Stimulated activated CD8-positive, alpha-beta memory T cell treated with anti-CD3 and anti-CD28 coated beads, Interleukin-4, amount 100 ng/mL, for 24 hours (primary cell): ENCODE measurements at places on chromosomes 6 and 20.

DNA sequence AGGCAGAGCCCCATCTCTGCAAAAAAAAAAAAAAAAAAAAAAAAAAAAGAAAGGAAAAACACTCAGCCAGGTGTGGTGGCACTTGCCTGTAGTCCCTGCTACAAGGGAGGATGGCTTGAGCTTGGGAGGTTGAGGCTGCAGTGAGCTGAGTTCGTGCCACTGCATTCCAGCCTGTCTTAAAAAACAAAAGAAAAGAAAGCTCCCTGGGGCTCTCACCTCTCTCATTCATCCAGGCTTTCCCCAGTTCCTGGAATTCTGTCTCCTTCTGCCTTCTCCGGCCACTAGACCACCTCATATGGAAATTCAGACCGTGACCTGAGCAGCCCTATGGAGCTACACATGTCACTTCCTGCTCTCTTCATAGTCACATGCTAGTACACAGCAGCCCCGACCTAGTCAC is 101.1 kb upstream of the TAB2 start:
- no peak for DNase-seq

GRCh38 chr20:44664131-44664530 is 12.6 kb upstream of the ADA start:
- DNase-seq, result no peak

DNA sequence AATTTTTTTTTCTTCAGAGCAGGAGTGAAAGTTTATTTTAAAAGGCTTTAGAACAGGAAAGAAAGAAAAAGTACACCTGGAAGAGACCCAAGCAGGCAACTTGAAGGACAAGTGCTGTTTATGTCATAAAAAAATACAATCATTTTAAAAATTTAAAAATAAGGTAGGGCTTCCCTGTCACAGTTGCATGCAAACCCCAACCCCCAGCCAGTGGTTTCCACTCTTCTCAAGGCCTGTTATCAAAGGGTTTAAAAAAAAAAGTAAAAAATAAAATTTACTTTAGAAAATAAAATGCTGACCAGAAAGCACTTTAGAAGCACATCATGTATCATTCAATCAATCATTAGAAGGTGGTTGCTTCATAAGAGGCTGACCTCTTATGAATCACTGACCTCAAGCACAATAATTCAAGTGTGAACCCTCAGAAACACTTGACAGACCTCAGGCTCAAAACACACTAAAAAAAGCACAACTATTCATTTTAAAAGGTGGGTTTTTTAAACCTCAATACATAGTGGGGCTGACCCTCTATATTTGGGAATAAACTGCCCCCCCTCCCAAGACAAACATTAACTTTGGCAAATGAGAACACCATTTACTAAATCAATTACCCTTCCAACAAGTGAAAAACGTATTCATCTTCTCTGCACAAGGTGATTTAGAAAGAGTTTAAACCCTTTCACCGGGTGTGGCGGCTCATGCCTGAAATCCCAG is 15.6 kb downstream of the ILRUN start:
- no peak for DNase-seq

DNA sequence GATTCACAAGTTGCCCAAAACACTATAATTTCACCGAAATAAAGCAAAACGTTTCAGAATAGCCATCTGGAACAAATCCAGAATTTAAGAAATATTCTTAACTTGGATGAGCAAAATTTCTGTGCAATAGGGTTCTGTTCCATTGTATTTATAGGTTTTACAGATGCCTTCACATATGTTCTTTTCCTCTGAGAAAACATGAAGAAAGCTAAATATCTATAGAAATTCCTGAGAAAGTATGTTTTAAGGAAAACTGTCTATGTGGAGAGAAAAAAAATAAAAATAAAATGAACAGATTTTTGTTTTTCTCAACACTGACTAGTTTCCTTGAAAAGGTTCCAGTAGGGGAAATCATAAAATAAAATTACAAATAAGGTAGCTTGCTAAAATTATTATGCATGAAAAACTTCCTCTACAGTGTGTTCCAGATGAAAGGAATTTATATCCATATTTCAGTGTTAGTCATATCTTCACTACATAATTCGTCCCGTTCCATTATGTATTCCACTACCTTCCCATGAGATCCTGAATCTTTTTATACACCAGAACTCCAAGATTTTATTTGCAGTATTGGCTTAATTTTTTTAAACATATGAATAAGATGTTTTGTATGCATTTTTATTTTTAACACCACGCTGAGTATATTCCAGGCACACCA is 42.4 kb upstream of the TMX4 start:
- DNase-seq, result no peak

GRCh38 chr6:37171201-37171969 is 1.4 kb downstream of the PIM1 start:
- no peak for DNase-seq

- DNase-seq, result no peak
Observed at GRCh38 chr20:2775139-2775538, 25.3 kb downstream of the CPXM1 start.

- no peak for DNase-seq
Observed at GRCh38 chr6:21518317-21518716, 75.2 kb upstream of the SOX4 start.

- no peak for DNase-seq
Observed at GRCh38 chr6:111461860-111462259, 21.2 kb downstream of the REV3L start.

GRCh38 chr6:41607736-41608135 is 30.5 kb upstream of the MDFI start:
- DNase-seq, result no peak

DNA sequence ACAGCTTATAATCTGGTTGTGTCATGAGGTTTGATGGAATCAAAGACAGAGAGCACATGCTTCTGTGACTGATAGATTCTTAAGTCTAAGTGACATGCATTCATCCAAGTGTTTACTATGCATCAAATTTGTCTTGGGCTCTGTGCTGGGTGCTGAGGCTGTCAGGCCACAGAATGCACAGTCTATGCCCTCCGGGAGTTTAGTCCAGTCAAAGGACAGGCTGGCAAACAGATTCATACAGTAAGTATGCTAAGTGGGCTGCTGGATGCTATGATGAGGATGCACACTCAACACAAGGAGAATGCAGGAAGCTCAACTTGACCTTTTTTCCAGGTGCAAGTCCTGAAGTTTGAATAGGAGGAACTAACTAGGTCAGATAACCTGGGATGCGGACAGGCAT is 146.7 kb downstream of the UST start:
- DNase-seq, result no peak

DNA sequence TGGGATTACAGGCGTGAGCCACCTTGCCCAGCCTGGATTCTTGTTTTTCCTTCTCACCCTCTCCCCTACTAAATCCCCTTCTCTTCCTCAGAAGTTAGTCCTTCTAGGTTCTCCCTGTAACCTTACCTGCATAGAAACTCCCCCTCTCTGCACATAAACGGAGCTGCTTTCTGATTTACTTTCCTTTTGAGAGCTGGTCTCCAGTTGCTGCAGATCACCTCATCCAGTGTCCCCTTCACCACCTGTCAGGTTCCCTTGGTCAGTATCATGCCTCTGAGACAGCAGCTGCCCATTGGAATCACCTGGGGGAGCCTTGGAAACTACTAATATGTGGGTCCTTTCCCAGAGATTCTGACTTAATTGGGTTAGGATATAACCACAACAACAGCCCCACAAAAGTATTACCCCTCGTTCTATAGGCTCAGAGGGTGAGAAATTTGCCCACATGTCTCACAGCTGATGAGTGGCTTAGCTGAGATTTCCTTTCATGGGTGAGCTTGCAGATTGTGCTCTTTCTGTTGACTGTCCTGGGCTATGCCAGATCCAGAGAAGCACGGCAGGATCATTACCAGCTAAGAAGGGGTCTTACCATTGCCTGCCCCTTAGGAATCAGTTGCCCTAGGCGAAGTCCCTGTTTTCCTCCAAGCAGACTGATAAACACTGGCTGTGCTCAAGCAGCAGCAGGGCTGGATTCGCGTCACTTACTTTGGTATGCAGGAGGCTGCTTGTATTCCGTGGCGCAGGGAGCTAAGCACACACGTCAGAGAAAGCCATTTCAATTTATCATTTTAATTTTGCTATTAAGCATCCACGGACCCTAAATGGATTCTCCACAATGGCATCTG is 51.3 kb downstream of the AKAP12 start:
- no peak for DNase-seq

DNA sequence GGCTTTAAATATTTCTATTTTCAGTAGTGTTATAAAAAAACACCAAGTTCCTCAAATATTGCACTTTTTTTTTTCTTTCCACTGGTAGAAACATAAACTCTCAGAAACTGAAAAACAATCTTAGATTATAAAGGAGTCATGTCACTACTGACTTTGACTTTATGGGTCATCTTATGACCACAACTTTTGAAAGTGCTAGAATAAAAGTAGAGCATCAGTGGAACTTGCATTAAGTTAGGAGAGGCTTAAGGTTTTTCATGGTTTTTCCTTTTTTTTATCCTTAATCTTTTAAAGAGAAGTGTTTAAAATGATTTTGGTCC is 56.6 kb upstream of the SUPT3H start:
- DNase-seq, result no peak

GRCh38 chr6:12296255-12296573 is 6.1 kb downstream of the EDN1 start:
- DNase-seq, result no peak

DNA sequence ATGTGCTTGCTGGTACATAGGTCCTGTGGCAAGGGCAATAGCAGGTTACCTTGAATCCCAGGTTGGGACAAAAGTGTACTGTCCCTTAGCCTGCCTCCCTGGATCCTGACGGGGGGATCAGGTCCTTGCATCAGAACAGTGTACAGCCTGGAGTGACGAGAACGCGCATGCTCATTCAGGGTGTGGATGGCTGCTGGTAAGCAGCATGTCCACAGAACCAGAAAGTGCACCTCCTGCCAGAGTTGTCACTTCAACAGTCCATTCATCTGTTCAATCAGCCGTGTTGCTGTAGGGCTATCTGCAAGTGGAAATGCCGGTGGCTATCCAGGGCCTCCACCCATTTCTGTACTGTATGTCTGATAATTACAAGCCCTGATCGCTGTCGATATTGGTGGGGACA is 236.3 kb upstream of the SOX4 start:
- DNase-seq, result no peak

DNA sequence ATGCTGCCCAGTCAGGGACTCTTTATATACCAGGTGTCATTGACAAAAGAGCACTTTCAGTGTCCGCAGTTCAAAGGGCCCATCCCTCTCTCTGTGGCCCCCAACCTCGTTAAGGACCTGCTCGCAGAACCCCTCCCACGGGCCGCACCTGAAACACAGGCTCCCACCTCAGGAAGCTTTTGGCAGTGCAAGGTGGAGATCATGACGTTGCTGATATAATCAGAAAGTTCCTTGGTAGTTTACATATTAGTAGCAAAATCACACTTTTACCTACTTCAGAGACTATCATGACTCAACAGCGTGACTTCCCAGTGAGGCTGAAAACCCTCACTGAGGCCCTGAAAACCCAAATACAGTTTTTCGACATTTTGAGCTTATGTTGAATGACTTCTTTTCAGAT is 4.1 kb downstream of the TTLL2 start:
- DNase-seq, result no peak

GRCh38 chr6:146775220-146775619 is 176.4 kb downstream of the ADGB start:
- no peak for DNase-seq
